ENCODE measurements at places on chromosomes 1 and 21.
A peak's percentile ranks its signal among the peaks of the same experiment; 100 is the strongest.

DNA sequence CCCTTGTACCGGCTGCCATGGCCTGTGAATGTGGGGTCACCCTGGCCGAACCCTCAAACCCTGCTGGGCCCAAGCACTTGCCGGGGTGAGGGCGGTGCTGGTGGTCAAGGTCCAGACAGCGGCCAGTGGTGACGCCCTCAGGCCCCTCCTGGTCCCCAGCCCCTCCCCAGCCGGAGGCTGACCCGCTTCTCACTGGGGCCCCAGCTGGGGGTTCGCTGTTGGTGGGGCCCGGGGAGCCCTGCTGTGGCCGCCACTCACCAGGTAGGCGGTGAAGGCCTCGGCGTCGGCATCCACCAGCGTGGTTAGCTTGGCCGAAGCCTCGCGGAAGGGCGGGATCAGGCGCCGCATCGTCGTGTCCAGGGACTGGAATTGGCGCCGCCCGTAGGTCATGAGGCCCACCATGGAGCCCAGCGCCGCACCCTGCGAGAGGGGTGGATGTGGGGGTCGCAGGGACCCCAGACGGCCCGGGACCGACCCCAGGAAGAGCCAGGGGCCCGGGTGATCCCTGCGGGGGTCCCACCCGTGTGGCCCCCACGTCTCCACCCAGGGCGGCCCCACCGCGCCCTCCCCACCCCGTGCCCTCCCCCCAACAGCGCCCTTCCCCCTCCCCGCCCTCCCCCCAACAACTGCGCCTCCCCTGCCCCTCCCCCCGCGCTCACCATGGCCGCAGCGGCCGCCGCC is 10.1 kb downstream of the FTCD start:
- peaks cover 4% of the 10 kb centered on the region for H3K4me1 ChIP-seq
- no peaks in the 10 kb centered on the region for H3K36me3 ChIP-seq
- no peak overlapping the region for H3K27ac ChIP-seq
- H3K27me3 ChIP-seq = no peaks in the 10 kb centered on the region
- H3K4me3 ChIP-seq = no peak overlapping the region
- no peak for DNase-seq

DNA sequence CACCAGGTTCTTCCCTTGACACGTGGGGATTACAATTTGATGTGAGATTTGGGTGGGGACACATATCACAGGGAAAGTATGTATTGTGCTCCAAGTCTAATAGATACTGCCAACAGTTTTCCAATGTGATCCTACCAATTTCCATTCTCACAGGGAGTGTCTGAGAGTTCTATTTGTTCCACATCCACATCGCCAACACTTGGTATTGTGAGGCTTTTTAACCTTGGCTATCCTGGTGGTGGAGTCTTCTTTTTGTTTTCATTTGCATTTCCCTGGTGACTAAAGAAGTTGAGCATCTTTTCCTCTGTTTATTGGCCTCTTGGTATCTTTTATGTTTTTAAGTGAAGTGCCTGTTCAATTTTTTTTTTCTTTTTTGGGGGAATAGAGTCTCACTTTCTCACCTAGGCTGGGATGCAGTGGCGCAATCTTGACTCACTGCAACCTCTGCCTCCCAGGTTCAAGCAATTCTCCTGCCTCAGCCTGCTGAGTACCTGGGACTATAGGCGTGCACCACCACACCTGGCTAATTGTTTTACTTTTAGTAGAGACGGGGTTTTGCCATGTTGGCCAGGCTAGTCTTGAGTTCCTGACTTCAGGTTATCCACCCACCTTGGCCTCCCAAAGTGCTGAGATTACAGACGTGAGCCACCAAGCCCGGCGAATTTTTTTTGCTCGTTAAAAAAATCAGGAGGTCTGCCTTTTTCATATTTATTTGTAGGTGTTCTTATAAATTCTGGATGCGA is 15.9 kb upstream of the PADI1 start:
- no peak overlapping the region for H3K4me3 ChIP-seq
- H3K27me3 ChIP-seq = no peaks in the 10 kb centered on the region
- H3K36me3 ChIP-seq = no peaks in the 10 kb centered on the region
- DNase-seq = no peak
- H3K4me1 ChIP-seq = peaks cover 5% of the 10 kb centered on the region

DNA sequence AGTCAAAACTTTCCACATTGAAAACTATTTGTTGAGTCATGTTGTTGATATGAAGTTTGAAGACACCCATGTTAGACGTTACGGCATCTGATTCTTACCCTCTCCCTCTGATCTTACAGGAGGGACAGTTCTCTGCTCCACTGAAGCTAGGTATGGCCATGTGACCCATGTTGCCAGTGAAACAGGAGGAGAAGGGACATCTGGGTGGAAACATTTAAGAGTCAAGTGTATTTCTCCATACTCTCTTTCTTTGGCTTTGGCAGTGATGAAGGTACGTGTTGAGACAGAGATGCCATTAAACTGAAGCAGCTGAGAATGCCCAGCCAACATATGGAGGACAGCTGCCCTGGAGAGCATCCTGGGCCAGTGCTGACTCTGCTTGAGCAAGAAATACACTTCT is 198.4 kb upstream of the PTGFR start:
- no peaks in the 10 kb centered on the region for H3K4me1 ChIP-seq
- DNase-seq = no peak
- no peak overlapping the region for H3K4me3 ChIP-seq
- H3K36me3 ChIP-seq = no peaks in the 10 kb centered on the region

GRCh38 chr21:42523941-42524340 is 10.3 kb downstream of the SLC37A1 start:
- peaks cover 29% of the 10 kb centered on the region for H3K36me3 ChIP-seq
- no peak for DNase-seq
- H3K4me1 ChIP-seq = peaks cover 34% of the 10 kb centered on the region
- H3K27ac ChIP-seq = peak overlapping the region; percentile 85
- H3K27me3 ChIP-seq = no peaks in the 10 kb centered on the region

- H3K4me3 ChIP-seq = no peak overlapping the region
- DNase-seq = no peak
- no peaks in the 10 kb centered on the region for H3K27me3 ChIP-seq
- no peaks in the 10 kb centered on the region for H3K36me3 ChIP-seq
- H3K27ac ChIP-seq = no peak overlapping the region
These were observed 406.5 kb downstream of the DUSP10 start for GRCh38 chr1:221335161-221336101.

Measured in natural killer cell (primary cell).